Gastroesophageal sphincter (tissue), 4 donors: ENCODE measurements at places on chromosomes 1 and 21. TPM values are rescaled to one million over a fixed set of nuclear protein-coding genes. Genes with fewer than 3 reads are reported as not detected.

DNA sequence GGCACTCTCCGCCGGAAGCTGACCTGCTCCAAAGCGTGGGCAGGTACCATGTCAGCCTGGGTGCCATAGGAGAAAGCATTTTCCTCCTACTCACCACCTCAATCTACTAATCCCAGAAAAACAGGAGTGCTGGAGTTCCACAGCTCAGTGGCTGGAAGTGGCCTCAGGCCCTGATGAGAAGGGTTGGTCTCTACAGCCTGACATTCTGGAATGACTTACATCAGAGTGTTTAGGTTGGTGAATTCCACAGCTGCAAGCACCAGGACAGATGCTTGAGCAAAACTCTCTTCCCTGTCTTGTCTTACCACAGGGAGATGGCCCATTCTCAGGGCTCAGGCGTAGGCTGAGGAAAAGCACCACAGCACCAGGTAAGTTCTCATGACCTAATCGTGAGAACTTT, 5.5 kb downstream of the SEC16B start:
- ATAC-seq: no peak

TOR1AIP2 gene
- total RNA-seq: 71.4 TPM

MROH9 gene
- total RNA-seq: not detected

SH3D21 gene
- total RNA-seq: not detected
